Suppressor macrophage treated with lipopolysaccharide for 1 hour (primary cell): ENCODE measurements at places on chromosomes 5 and 9.
A peak's percentile ranks its signal among the peaks of the same experiment; 100 is the strongest.

DNA sequence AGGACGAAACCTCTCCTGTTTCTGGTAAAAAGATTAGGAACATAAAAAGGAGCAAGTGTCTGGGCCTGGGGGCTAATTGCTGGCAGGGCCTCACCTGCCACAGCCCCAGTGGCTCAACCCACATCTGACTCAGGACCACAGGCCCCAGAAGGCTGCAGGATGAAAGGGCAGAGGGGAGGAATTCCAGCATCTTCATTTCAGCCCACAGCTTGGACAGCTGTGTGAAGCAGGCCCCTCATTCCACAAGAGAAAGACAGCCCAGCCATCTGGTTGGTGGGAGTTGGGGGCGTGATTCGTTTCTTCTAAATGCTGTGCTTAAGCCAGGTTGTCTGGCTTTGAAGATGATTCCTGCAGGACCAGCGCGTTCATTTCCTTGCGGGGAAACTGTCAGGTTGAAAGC is 29.1 kb downstream of the NKX2-5 start:
- no peak for DNase-seq

- no peak for DNase-seq
Observed at GRCh38 chr9:135372501-135373008, 107.0 kb upstream of the PPP1R26 start.

DNA sequence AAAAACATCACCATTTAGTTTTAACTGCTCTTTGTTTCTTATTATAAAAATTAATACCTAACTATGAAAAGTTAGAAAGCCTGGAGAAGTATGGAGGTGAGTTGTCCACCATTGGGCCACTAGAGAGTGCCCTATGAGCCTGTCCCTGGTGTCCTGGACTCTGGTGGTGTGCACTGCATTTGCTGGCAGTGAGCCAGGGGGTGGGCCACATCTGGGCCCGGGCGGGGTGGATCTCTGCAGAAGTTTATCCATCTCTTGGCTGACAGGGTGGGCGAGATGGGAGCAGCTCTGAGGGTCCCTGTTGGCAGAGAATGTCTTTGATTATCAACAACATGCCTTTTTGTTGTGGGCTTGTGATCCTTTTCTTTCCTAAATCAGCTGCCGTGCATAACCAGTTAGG is 8.2 kb downstream of the TENT4A start:
- no peak for DNase-seq

DNA sequence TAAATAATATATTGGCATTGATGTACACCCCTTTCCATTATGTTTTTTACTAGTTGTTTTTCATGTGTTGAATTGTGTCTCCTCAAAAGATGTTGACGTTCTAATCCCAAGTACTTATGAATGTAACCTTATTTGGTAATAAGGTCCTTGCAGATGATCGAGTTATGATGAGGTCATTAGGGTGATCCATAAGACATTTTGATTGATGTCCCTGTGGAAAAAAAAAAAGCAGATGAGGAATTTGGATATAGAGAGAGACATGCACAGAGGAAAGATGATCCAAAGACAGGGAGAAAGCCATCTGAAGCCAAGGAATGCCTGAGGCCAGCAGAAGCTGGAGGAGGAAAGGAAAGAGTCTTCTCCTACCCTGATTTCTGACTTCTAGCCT is 632.7 kb downstream of the TLR4 start:
- no peak for DNase-seq

DNA sequence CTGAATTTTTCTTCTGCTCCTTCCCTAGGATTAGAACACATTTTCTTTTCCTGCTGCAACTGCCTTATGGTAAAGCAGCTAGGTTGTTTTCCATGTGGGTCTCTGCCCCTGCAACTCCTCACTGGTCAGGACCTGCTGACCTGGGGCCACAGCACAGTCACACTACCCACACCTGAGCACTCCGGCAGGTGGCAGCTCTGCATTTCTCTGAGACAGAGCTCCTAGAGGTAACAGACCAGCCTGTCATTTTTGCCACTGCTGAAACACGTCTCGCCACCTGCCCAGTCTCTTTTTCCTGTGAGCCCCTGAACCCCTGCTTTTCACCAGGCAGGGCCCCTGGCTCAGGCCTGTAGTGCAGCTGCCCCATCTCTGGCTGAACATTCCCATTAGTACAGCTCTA is 609.6 kb downstream of the HINT1 start:
- no peak for DNase-seq

DNA sequence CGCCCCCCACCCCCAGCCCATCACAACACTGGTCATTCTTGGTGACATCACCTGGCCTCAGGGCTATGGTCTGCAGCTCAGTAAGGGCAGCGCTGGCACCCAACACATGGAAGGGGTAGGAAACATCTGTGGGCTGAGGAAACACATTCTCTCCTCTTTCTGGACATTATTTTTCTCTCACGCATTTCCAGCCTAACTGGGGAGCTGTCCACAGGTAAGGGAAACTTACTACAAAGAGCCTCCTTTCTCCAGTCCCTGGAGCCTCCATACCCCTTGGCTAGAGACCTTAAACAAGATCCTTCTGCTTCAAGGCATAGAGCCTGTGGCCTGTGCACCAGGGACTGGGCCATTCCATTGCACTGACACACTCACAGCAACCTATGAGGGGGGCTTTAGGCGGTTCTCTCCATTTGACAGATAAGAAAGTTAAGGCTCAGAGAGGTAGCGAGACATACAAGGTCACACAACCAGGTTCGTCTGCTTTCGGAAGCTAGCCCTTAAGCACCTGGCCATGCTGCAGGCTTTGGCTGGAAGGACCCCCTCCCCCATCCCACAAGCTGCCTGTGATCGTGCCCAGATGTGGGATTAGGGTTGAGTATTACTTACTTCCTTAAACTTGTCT is 40.7 kb downstream of the CXXC5 start:
- no peak for DNase-seq

- no peak for DNase-seq
Observed at GRCh38 chr5:124810396-124811006, 64.1 kb upstream of the ZNF608 start.

GRCh38 chr5:69451941-69452647 is 37.2 kb downstream of the MARVELD2 start:
- no peak for DNase-seq

GRCh38 chr9:88804254-88804596 is 187.0 kb upstream of the S1PR3 start:
- peak; percentile 17 for DNase-seq

GRCh38 chr5:62767650-62768049 is 189.0 kb downstream of the LRRC70 start:
- DNase-seq: no peak

DNA sequence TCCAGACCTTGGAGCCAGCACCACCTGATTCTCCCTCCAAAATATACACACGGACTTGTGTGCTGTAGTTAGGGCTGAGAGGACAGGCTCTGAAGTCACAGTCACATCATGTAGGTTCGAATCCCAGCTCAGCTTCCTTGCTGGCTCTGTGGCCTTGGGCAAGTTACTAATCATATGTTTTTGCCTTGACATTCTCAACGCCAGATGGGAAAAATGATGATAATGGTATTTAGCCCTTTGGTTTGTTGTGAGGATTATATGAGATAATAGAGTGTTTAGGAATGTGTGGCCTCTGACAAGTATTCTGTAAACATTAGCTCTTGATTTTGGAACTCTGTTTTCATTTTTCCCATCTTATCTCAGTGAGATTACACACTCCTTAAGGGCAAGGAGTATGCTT is 72.5 kb downstream of the PLAC8L1 start:
- DNase-seq: no peak

GRCh38 chr5:140973550-140973949 is 7.3 kb downstream of the PCDHAC2 start:
- no peak for DNase-seq

DNA sequence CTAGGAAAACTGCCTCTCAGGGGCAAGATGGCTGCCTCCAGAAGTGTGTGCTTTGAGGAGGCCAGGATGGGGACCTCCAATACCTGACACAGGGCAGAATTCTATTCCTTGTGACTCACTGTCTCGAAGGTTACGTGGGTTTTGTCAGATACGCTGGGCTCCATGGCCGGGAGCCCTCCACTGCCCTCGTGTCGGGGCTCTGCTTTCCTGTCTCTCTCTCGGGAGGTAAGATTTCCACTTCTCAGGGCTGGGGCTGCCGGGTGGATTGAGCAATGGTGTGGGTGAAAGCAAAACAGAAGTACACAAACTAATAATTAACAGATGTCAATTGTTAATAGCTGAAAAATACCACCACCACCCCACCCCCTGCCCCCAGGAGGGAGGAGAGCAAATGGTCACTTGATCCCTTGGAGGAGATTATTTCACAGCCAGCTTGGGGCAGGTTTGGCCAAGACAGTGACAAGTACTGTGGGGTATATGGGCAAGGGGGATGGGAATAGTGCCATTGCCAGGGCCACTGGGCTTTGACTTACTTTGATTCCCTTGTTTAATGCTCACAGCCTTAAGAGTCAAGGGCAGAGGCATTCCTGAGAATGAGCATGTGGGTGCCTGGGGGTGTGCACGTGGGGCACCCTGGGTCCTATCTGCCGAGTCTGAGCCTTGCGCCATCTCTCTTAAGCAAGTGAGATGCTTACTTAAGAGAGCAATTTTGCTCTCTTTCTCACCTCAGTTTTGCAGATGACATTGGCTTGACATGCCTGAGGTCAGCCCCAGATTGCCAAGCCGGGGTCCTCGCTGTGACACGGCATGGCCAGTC is 28.8 kb upstream of the DAB2IP start:
- DNase-seq: no peak

- DNase-seq: no peak
Observed at GRCh38 chr9:132582786-132583583, 579 bp downstream of the BARHL1 start.

DNA sequence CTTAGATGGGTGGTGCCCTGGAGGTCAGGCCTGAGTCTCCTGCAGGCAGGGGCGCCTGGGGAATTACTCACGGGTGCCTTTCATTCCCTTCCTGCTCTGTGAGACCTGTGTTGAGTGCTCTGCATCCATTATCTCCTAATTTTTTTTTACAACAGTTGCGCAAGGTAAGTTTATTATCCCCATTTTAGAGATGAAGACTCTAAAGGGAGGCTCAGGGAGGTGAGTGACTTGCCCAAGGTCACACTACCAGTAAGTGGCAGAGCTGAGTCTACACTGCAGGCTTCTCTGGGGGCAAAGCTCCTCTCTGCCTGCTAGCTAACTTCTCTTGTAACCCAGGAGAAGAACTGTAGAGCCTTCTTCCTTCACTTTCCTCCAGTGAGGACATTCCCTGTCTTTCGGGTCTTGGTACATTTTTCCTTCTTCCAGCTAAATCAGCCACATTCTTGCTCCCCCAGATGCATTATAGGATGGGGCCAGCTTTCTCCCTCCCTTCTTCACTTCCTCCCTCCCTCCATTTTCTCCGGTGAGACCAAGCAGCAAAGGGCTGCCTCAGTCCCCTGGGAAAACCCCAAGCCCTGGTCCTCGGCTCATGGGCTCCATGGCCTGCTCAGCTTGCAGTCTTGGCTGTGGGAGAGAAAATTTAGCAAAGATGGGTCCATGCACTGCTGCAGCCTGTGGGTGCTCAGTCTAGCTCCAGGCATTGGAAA is 1.8 kb downstream of the PRR7 start:
- DNase-seq: no peak

DNA sequence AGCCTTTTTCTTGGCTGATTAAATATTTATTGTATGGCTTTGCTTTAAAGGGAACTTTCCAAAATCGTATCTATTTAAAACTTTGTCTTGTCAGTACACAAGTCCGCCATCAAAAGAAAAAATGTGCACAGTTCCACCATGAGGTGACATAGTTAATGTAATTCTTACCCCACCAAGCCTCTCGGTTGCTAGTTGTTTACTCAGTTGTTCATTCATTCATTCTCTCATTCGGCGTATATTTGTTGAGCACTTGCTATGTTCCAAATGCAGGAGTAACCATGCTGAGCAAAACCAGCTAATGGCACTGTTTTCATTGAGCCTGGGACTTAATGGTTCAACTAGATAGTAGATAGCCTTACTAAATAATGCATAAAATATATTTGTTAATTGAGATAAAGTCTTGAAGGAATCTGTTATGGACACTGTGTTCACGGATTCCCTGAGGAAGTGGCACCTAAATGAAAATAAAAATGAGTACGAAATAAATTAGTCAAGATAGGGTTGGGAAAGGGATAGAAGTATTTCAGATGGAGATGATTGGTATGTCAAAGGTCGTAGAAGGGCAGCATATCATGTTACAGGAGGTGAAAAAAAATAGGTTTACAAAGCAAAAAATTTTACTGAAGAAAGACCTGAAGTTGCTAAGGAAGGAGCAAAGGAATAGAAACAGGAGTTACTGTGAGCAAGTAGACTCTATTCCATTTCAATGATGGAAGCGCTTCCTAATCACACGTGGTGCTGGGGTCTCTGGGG is 1.5 kb downstream of the DCAF10 start:
- DNase-seq: no peak

DNA sequence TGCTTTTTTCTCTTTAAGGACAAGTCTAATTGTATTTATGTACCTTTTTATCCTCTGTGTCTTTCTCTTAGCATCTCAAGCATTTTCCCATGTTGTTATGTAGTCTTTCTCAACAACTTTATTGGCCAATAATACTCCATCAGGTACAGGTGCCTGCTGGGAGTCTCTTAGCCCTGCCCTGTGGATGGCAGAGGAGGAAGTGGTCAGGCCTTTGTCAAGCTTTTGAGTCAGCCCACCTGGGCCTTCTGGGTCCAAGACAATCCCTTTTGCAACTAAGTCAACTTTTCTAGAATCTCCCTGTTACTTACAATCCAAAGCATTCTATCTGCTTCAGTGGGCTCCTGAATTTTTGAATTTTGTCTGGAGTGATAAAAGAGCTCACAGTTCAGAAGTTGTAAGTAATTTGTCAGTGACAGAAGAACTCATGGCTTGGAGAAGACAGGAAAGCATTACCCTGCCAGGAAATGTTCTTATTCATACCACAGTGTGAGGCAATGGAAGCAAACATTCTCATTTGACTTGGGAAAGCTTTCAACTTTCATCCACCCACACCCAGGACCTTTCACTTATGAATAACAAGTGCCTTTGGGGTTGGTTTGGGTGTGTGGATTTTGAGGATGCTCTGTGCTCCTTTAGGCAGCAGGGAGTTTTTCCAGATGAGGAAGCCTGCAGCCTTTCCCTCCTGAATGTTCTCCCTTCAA is 200.0 kb upstream of the S1PR3 start:
- DNase-seq: peak; percentile 95
